Lung (tissue), 17 donors: ENCODE measurements at places on chromosomes 16 and 17.

DNA sequence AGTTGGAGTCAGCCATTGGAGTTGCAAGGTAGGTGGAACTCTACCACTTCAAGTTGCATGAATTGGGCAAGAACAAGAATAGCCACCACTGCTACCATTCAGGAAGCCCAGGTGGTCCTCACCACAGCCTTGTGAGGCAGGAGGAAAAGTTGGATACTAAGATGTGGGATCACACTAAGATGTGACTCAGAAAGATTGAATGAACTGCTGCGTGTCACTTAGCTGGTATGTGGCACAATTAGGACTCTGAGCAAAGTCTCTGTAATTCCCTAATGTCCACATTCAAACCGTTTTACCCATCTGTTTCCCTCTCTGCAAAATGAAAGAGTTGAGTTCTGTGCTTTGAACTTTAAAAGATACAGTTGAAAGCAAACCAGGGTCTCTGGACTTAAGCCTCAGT, 44.7 kb upstream of the HS3ST3A1 start:
- no peak for DNase-seq

DNA sequence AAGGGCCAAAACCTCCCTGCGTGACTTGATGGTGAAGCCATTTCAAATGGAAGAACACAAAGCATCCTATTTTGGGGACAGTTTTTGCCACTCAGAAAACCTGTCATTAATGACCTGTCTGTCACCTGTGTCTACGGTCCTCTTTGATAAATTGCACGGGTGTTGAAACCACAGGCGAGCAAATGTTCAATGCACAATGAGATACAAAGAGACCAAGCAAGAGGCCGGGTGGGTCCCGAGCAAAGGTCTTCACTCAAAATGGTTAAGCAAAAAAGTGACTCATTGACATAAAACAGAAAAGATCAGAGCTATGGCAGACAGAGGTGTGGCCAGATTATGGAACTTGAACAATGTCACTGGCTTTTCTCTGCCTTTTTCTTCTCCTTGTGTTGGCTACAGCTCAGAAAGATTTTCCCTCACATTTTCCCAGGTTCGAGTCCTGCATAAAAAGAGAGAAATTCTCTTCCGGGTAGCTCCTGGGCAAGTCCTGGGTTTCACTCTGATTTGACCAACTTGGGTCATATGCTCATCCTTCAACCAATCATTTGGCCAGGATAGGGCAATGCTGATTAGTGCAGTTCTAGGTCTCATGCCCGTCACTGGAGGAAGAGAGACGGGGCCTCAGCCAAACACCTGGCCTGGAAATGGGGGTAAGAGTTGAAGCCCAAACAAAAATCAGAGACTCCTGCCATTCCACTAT, 92.2 kb downstream of the CMC2 start:
- DNase-seq: no peak

- no peak for DNase-seq
Measured at GRCh38 chr16:12965274-12965804, 63.9 kb downstream of the SHISA9 start.

GRCh38 chr16:79601092-79601930, 774 bp upstream of the MAF start:
- DNase-seq: peak; percentile 79

DNA sequence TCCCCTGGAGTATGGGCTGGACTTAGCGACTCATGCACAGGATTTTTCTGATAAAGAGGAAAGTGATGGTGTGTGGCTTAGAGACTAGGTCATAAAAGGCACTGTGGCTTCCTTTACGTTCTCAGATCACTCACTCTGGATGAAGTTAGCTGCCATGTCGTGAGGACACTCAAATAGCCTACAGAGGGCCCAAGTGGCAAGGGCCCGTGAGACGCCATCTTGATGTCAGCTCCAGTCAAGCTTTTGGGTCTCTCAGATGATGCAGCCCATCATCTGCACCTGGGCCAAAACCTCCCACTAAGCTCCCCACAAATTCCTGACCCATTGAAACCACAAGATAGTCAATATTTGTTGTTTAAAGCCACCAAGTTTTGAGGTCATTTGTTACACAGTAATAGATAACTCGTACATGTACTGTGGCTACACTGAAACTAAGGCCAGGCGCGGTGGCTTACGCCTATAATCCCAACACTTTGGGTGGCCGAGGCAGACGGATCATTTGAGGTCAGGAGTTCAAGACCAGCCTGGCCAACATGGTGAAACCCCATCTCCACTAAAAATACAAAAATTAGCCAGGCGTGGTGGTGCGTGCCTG, 14.7 kb downstream of the ST6GALNAC2 start:
- no peak for DNase-seq

DNA sequence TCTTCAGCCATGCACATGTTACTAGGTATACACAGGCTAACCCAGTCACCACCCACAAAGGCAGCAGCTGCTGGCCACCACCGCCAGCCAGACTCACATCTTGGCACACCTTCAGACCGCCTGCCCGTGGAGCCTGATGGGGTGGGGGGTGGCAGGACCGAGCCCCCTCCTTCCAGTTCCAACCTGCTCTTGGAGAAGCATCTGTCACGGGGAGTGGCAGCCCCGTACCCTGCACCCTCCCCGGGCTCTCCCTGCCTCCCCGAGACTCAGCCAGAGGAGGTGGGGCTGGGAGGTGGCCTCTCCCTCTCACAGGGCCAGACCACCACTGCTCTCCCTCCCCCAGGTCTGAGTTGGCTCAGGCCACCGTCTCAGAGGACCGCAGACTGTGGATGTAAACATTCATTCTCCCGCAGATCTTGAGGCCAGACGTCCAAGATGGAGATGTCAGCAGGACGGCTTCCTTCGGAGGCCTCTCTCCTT, 11.3 kb upstream of the RBFOX3 start:
- DNase-seq: no peak

- DNase-seq: no peak
Measured at GRCh38 chr17:31289790-31290189, 7.2 kb downstream of the OMG start.

DNA sequence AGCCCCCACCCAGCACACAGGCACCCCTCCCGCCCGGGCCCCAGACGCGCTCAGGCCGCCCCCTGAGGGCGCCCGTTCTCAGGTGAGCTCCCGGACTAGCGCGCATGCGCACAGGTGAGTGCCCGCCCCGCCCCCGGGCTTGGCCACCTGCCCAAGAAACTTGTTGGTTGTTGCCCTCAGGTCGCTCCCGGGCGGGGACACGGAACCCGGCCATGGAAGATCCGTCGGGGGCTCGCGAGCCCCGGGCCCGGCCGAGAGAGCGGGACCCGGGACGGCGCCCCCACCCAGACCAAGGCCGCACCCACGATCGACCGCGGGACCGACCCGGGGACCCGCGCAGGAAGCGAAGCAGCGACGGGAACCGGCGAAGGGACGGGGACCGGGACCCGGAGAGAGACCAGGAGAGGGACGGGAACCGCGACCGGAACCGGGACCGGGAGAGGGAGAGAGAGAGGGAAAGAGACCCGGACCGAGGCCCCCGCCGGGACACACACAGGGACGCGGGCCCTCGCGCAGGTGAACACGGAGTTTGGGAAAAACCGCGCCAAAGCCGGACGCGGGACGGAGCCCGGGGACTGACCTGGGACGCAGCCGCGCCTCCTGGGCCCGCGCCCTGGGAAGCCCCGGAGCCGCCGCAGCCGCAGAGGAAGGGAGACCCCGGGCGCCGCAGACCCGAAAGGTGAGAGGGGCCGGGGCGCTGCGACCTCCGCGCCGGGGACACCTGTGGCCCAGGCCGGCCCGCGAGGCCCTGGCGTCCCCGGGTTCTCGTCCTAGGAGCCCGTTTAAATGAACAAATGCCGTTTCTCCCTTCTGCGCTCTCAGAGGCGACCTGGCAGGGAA, at the start of gene MARVELD3:
MARVELD3 (plus strand) TSS at position 167 of the 840 bp plus-strand sequence; CDS start at position 213, 46 bp downstream.
- peak; percentile 49 for DNase-seq

- DNase-seq: no peak
Measured at GRCh38 chr17:27810211-27810901, 10.0 kb upstream of the NOS2 start.

DNA sequence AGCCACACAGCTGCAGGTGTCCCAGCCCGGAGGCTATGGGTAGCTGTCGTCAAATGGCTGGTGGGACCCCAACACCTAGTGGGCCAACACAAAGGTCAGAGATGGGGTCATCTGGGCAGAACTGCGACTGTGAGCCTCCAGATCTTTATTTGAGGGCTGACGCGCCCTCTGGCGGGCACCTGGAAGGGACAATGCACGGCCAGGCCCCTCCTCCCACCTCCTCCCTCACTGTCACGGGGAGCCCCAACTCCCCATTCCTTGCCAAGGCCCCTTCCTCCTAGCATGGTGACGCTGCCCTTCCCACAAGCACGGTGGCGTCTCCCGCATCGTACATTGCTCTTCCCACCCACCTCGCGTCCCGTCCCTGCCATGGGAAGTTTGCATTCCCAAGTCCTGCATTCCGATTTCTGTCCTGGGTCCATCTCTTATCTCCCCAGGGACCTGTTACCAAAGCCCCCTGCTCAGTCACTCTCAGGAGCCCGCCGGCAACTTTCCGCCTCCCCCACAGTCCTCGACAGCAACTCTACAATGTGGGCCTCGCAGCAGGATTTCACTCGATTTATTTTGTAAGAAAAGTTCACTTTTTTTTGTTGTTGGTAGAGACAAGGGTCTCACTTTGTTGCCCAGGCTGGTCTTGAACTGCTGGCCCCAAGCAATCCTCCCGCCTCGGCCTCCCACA, 1.0 kb downstream of the TLE7 start:
- no peak for DNase-seq
